ENCODE measurements at places on chromosomes 12 and 14. TPM values are rescaled to one million over a fixed set of nuclear protein-coding genes. Genes with fewer than 3 reads are reported as not detected.

Gene PRICKLE1
- not detected for total RNA-seq

Gene RHOJ
- total RNA-seq: not detected

Gene FSCB
- not detected for total RNA-seq

Gene SYNDIG1L
- total RNA-seq: not detected

Gene CNTN1
- not detected for total RNA-seq

Gene RERG
- total RNA-seq: not detected

Gene FGFR1OP2
- total RNA-seq: 54.7 TPM

Gene LRR1
- 52.2 TPM for total RNA-seq

Gene LRP1-AS
- not detected for total RNA-seq

Gene SLC10A1
- total RNA-seq: not detected

Gene RDH12
- total RNA-seq: not detected

Data from CD8-positive, alpha-beta memory T cell (primary cell).